Urinary bladder (tissue), 4 donors: ENCODE measurements at places on chromosomes 11 and 22. TPM values are rescaled to one million over a fixed set of nuclear protein-coding genes. Genes with fewer than 3 reads are reported as not detected.

The POTEH gene
- not detected for total RNA-seq

The AQP11 gene
- total RNA-seq = 2.5 TPM

The CCDC157 gene
- 2.1 TPM for total RNA-seq

The CCDC89 gene
- total RNA-seq = 4.1 TPM

The TSKU gene
- 10.0 TPM for total RNA-seq

The KCNJ1 gene
- total RNA-seq = not detected

The PHOX2A gene
- 0.90 TPM for total RNA-seq

- DNase-seq = no peak
Measured at GRCh38 chr11:15483205-15483604, 368.5 kb downstream of the INSC start.

- DNase-seq = no peak
Measured at GRCh38 chr11:61927501-61927900, 10.1 kb upstream of the RAB3IL1 start.

- no peak for DNase-seq
Measured at GRCh38 chr11:47348859-47349258, 3.6 kb downstream of the MYBPC3 start.

DNA sequence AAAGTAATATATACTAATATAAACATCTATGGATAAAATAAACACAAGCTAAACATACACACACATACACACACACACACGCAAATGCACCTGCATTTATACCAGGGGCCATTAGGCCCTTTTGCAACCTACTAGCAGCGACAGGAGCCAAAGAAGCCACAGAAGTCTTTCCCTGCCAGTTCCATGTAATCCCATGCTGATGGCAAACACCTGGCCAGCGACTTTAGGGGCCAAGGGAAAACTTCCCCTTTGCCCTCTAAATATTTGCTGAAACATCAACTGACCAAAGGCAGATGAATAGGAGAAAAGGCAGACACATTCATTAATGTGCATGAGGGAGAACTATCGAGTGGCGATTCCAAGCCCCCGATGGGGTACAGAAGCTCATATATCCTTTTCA, 14.8 kb upstream of the P2RY2 start:
- DNase-seq = no peak

DNA sequence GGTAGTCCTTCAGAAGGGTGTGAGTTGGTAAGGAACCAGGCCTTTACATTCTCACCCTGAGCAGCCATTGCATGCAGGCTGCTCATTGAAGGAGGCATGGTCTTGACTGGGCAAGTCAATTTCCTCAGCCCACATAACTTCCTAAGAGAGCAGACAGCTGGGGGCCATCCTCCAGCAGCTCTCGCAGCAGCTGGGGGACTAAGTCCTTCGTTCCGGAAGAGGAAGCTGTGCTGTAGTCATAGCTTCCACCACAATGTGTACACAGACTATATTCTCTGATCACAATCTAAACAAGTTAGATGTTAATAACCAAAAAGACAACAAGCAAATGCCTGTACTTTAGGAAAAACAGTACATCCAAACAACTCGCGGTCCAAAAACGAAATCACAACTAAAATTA, 30.1 kb upstream of the MPPED1 start:
- no peak for DNase-seq

GRCh38 chr11:118010738-118011461, 24.7 kb downstream of the IL10RA start:
- DNase-seq = no peak

GRCh38 chr22:17641269-17641668, 2.7 kb downstream of the BCL2L13 start:
- DNase-seq = no peak

- DNase-seq = no peak
Measured at GRCh38 chr11:61536676-61537270, 28.2 kb downstream of the LRRC10B start.

DNA sequence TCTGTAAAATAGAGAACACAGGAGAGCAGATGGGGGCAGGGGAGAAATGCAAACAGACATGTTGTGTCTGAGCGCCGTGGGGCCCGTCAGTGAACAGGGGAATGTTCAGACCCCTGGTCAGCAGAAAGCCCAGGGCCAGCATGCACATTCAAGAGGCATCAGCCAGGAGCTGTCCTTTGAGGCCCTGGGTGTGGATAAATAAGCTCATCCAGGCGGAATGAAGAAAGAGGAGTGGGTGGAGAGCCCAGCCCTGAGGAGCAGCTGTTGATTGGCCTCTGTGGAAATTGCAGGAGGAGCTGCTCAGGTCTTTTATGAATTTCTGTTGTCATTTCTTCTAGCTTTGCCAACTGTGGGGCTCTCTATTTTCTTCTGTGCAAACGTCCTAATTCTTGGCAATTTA, 49.7 kb upstream of the CECR2 start:
- DNase-seq = no peak
